ENCODE measurements at places on chromosomes 3 and 15. TPM values are rescaled to one million over a fixed set of nuclear protein-coding genes. Genes with fewer than 3 reads are reported as not detected.
A peak's percentile ranks its signal among the peaks of the same experiment; 100 is the strongest.

DNA sequence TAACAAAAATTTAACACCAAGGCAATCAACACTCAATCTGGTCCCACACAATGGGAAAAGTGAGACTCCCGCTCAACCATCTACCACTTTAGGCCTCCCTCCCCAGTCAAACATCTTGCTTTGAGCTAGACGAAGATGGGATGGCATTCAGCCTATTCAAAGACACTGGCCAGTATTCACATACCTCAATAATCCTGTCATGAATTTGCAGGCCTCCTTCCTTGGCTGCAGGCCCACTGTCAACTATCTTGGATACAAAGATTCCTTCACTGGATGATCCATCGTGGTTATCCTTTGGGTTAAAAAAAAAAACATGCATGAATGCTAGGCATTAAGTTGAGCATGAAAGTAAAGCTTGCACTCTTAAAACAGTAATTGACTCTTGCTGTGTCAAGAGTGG, 22.6 kb downstream of the PDZRN3 start:
- no peak for DNase-seq

- no peak for DNase-seq
Measured at GRCh38 chr3:33665294-33665693, 52.8 kb downstream of the CLASP2 start.

The WDR72 gene
- 1.8 TPM for total RNA-seq

The HIGD2B gene
- not detected for total RNA-seq

DNA sequence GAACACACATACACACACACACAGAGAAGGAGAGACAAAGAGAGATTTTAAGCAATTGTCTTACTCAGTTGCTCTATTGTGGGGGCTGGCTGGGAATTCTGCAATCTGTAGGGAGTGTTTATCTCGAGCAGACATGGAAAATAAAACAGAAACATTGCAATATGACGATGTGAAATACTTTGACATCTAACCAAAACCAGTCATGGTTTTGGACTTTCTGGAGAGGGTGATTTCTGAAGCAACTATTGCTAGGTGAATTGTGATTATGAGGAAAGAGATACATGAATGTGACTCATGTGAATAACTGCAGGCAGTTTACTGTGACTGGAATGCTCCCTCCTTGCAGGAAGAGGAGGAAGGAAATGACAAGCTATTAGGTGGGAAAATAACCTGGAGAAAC, 12.3 kb upstream of the PHLDB2 start:
- peak; percentile 97 for DNase-seq

GRCh38 chr15:40247406-40247971, 8.6 kb downstream of the PAK6 start:
- no peak for DNase-seq

DNA sequence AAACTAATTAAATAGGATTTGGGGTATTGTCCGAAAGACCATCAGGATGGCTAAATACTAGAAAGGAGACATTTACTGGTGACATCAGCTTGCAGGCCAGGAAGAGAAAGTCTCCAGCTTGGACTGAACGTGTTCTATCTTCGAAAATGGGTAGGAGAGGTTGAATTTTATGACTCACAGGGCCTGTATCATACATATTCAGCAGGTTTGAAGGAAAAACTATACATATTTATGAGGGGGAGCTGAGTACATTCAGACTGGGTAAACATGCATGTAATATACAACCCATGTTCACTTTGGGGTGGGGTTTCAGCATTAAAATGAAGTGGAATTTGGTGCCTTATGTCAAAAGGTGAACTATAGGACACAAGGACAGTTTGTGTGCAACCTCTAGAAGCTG, 129.3 kb upstream of the CRBN start:
- no peak for DNase-seq

DNA sequence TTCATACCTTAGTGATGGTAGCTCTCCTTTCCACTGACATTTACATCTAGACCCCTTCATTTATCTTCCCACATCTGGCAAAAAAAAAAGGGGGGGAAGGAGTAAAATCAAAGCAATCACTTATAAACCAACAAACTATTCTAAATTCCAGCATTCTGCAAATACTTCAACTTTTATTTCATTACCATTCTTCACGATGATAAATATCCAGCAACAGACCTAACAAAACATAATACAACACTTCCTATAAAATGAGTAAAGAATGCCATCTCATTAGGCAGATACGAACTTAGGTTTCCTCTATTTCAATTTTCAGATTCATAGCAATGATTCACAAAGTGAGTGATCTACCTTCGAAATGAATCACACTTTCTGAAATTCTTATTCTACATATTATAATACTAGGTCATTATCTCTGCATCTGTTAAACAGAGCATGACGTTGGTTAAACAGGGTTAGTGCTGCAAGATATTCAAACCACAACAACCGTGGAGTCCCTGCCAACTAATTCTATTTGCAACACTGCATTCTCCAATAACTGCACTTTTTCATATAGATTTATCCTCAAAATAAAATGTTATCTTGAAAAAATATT, at the start of gene LRRFIP2:
Gene LRRFIP2 (minus strand): TSS at position 51 of the 595 bp plus-strand sequence. CDS start 25,599 bp downstream, outside the sequence.
- peak; percentile 87 for DNase-seq

The CYP11A1 gene
- total RNA-seq = 7.1 TPM

GRCh38 chr3:34109846-34110245, 311.4 kb downstream of the PDCD6IP start:
- no peak for DNase-seq

- DNase-seq = no peak
Measured at GRCh38 chr3:162538491-162538890, 1041.9 kb downstream of the OTOL1 start.

GRCh38 chr3:123154020-123154985, 47.4 kb upstream of the SEC22A start:
- DNase-seq = no peak

The NOX5 gene
- 1.5 TPM for total RNA-seq

DNA sequence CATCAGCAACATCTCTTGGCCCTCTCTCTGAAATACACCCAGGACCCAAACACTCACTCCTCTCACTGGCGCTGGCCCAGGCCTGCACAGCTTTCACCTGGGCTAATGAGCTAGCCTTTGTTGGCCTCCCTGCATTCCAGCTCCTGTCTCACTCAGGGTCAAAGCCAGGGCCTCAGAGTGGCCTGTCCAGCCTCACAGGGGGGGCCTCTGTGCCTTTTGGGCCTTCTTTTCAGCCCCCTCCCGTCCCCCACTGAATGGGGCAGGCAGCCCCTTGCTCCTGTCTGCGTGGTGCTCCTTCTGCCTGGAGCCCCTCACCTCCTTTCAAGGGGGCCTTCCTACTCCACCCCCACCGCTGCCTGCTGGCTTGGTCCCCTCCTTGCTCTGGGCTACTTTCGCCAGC, 59.0 kb upstream of the PRR23E start:
- no peak for DNase-seq

The RASL12 gene
- not detected for total RNA-seq

DNA sequence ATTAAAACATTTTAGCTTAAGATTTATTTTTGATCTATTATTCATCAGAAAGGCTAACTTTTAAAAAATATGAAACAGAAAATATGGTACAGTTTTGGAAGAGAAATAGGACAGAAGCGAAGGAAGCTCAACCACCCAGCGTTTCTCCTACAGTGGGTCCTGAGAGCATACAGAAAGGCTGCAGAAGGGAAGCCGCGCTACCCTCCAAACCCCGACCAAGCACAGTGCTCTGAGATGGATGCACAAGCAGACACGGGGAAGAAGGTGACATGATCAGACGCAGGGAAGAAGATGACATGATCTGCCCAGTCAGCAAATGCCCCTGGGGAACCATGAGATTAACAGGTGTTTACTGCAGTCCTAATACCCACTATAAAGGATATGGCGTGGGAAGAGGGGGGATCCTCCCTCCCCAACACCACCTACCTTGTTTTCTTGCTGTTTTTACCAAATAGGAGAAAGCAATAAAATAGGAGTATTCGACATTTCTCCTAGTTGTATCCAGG, 14.4 kb downstream of the DCUN1D1 start:
- no peak for DNase-seq

GRCh38 chr15:81968691-81969090, 77.1 kb downstream of the MEX3B start:
- DNase-seq = no peak

The PCCB gene
- total RNA-seq = 49.3 TPM

- DNase-seq = no peak
Measured at GRCh38 chr3:151871639-151872468, 1.6 kb upstream of the SUCNR1 start.

DNA sequence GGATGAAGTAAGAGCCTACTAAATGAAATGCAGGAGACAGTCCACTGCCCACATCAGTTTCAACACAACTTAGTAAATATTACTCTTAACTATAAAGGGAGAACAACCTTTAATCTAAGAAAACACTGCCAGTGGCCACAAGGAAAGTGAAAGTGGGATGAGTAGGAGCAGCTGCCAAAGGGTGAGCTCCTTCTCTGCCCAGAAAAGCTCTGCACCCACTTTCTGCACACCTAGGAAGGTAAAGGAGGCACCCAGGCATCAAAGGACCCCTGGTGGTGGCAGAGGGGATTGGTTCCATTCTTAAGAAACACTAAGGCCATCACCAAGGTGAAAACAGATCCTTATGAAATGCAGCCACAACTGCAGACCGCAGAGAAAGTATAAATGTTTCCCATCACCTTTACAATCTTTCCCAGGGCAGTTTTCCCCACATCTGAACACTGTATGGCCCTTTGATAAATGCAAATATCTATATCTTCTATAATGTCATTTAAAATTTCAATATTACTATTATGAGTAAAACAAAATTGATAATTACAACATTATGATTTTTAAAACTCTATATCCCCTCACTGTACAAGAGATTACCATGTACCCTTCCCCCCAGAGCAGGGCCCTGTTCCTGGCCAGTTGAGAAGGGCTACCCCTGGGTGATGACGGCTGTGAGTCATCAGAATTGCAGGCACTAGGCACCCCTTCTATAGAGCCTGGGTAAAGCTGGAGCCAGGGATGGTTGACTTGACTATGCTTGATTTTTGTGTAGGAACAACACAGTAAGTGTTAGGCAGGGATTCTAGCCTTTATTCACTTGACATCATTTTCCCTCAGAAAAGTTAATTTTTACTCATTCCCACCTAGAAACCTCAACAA, 92.0 kb downstream of the SNRK start:
- peak; percentile 27 for DNase-seq

The CILP gene
- total RNA-seq = 0.07 TPM

DNA sequence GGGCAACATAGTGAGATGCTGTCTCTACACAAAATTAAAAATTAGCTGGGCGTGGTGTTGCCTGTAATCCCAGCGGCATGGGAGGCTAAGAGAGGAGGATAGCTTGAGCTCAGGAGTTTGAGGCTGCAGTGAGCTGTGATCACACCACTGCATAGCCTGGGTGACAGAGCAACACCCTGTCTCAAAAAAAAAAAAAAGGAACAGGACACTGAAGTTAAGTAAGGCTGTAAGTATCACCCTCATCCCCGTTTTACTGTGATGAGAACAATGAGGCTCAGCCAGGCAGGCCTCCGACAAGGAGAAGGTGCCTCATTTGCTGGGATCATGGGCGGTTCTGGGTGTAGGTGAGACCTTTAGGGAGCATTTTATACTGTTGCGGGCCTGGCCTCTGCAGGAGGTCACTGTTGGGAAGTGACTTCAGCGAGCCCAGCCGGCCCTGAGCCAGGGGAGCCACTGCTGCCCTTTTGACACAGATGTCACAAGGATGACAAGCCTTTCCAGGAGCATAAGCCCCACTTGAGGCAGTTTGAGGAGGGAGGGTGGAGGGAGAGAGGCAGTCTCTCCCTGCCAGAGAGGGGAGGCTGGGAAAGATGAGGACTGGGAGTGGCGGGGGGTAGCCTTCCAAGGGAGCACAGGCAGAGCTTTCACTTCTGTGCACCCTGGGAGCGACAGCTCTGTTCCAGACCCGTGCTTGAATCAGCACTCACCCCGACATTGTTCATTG, 30.8 kb downstream of the IRAK2 start:
- no peak for DNase-seq

GRCh38 chr3:61730056-61730455, 168.7 kb downstream of the PTPRG start:
- no peak for DNase-seq

- peak; percentile 71 for DNase-seq
Measured at GRCh38 chr3:41327718-41328117, 128.4 kb downstream of the CTNNB1 start.

GRCh38 chr3:54951405-54951804, 23.5 kb upstream of the LRTM1 start:
- DNase-seq = no peak

- DNase-seq = no peak
Measured at GRCh38 chr3:82461049-82461889, 699.8 kb upstream of the GBE1 start.

DNA sequence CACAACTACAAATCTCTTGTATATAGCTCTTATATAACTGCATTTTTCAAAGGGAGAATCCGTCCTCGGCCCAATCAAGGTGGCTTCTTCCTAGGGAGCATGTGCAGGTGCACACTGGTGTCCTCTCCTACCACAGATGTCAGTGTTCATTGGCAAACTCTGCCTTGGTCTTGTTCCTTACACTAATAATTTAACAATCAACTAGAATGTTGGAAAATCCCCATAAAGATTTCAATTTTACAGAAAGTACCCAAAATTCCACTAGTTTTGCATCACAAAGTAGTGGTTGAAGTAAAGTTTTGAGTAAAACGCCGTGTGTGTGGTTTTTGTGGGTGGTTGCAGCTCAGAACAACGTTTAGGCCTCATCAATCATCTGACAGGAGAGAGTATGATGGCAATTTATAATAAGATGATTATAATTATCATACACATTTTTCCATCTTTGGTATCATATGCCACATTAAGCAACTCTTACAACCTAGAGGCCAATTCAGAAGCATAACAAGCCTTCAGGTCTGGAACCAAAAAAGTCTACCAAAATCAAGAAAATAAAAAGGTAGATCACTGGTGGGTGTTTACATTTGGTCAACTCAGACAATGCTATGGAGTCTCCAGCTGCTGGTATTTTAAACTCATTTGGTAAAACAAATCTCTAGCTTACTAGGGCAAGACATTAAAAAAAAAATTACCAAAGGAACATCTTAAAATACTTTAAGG, 128.9 kb upstream of the BHLHE40 start:
- no peak for DNase-seq

The ANKUB1 gene
- total RNA-seq = not detected

The TNFAIP8L3 gene
- not detected for total RNA-seq

GRCh38 chr3:41075975-41076374, 123.3 kb upstream of the CTNNB1 start:
- DNase-seq = no peak

The TTLL13 gene
- 0.96 TPM for total RNA-seq

DNA sequence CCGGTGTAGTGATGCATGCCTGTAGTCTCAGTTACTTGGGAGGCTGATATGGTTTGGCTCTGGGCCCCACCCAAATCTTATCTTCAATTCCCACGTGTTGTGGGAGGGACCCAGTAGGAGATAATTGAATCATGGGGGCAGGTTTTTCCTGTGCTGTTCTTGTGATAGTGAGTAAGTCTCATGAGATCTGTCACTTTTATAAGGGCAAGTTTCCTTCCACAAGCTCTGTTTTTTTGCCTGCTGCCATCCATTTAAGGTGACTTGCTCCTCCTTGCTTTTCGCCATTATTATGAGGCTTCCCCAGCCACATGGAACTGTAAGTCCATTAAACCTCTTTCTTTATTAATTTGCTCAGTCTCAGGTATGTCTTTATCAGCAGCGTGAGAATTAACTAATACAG, 566.7 kb upstream of the NECTIN3 start:
- DNase-seq = no peak

- DNase-seq = peak; percentile 68
Measured at GRCh38 chr3:194328053-194328657, 23.0 kb downstream of the CPN2 start.
